ENCODE measurements at places on chromosomes 1 and 21.

- DNase-seq: no peak
Observed at GRCh38 chr1:10561497-10561896, 86.7 kb downstream of the PEX14 start.

DNA sequence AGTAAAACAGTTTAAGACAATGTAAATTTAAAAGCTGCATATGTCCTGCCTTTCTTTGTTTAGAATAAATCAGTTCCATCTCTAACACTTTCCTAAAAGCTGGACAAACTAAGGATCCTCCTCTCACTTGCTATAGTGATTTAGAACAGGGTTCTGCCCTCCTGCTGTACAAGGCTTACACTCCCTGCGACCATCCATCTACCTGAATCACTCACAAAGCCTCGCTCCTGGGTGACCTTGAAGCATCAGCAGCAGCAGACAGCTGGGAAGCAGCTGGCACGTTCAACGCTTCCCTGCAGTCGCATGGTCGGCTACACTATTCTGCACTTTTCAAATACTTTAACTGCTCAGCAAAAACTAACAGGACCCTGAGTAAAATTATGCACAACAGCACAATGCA is 128.0 kb downstream of the NTPCR start:
- DNase-seq: no peak

DNA sequence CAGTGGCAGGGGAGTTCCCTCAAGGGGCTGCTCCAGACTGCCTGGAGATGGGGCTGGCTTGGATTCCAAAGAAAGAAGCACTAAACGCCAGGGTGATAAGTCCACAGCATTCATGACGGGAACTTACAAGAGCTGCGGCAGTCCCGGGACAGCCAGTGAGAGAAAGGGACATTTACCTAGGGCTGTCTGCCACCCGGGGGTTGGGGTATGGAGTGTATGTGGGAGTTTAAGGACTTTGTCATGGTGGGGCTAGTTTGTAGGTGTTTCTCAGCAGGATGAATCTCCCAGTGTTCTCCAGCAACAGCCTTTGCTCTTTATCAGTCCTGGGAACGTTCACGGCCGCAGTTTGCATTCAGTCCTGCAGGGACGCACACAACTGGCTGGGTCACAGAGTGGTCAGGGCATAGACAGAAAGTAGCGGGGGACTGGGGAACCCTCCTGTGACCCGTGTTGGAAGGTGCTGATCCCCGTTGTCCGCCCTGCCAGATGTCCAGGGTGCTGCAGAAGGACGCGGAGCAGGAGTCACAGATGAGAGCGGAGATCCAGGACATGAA is 41.4 kb upstream of the HMGN1 start:
- no peak for DNase-seq

- no peak for DNase-seq
Observed at GRCh38 chr1:5798151-5798730, 194.0 kb downstream of the NPHP4 start.

GRCh38 chr21:35026617-35027562 is 22.2 kb downstream of the RUNX1 start:
- peak; percentile 69 for DNase-seq

GRCh38 chr1:213737398-213738035 is 250.3 kb upstream of the PROX1 start:
- peak; percentile 66 for DNase-seq

DNA sequence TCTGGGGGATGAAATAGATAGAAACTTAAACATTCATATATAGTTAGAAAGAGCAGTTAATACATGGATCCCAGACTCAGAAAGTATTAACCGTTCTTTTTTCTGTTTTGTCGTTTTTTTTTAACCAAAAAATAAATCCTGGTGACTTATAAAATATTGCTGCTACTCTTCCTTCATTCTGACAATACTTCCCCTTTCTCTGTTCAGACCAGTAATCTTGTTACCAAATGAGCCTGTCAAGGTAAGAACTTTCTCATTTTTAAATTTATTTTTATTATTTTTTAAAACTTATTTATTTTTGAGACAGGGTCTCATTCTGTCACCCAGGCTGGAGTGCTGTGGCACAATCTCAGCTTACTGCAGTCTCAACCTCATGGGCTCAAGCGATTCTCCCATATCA is 13.7 kb downstream of the PTPN22 start:
- DNase-seq: no peak

DNA sequence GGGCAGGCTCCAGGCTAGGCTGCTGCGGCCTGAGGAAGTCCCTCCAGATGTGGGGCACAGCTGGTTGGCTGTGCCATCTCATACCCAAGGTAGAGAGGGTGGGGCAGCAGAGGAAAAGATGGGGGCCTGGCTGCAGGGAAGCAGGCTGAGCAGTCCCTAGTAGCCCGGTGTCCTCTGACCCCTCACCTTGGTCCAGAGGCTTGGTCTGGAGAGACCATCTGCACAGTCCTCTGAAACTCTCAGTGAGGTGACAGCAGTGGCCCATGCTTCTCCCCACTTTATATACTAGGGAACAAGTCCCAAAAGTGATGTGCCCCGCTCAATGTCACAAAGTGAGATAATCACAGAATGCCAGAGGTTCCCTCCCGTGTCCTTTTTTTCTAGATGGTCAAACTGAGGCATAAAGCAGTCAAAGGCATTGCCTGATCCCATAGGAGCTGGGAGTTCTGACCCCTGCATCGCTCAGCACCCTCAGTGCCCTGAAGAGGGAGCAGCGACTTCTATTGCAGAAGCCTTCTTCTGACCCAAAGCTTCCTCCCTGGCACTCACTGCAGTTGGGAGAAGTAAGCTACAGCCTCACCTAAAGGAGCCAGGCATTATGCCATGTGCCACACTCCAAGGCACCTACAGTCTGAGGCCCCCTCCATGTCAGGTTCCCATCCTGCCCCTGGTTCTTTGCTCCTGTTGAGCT is 45.5 kb downstream of the TRABD2B start:
- DNase-seq: no peak

- DNase-seq: no peak
Observed at GRCh38 chr1:29800522-29800956, 564.2 kb downstream of the PTPRU start.

DNA sequence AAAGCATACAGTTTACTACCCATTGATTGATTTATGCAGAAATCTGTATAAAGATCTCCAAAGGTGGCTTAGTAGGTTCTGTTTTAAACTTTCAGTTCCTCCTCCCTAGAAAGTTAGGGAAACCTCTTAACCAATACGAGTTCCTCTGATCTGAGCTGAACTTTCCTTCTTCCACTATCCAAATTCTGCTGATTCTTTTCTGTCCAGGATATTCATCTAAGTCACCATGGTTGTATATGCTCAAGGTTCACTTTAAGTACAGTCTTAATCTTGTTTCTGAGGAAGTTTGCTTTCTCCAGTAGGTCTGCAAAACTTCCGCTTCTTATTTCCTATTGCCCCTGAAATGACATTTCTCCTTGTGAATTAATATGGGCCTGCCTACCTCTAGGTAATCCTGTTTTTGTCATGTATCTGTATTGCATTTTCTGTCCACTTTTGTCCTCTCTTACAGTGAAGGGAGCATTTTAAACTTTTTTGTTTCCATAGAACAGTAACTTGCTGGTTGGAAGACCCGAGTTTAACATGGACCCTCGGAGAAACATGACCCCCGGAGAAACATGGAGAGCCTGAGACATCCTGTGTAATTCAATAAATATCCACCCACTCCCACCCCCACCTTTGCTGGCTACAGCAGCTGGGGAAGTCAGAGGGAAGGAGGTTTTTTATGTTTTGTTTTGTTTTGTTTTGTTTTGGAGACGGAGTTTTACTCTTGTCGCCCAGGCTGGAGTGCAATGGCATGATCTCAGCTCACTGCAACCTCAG is 16.7 kb upstream of the TUT4 start:
- no peak for DNase-seq

DNA sequence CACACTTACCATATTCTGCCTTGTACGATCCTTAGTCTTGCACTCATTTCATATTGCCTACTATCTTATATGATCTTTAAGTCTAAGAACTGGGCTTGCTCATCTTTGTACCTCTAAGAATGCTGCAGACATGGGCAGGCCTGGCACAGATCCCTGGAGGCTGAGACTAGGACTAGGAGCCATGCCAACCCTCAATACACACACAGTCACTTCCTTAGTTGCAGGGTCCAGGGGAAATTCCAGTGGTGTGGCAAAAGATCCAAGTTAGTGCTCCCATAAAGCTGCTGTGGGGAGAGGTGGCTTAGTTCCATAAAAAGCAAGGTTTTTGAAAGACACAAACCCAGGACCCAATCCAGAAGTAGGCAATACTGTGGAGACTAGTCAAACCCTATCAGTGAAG is 59.9 kb downstream of the CYYR1 start:
- no peak for DNase-seq

GRCh38 chr21:42991992-42992740 is 17.8 kb downstream of the PKNOX1 start:
- DNase-seq: no peak

DNA sequence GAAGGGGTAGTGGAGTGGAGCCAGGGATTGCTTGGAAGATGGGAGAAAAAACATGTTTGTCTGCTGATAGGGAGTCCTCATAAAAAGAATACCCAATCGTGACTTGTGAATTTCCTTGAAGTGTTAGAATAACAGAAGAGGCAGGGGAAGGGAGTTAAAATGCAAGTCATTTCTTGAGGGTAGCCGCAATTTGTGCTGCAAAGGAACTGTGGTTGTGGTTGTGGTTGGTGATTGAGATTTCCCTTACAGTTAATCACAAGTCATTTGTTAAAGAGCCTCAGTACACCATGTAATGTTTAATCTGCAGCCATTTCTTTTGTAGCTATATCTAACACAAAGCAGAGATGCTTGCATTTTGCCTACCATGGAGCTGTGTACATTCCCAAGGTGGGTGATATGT is 38.5 kb upstream of the EGLN1 start:
- no peak for DNase-seq

DNA sequence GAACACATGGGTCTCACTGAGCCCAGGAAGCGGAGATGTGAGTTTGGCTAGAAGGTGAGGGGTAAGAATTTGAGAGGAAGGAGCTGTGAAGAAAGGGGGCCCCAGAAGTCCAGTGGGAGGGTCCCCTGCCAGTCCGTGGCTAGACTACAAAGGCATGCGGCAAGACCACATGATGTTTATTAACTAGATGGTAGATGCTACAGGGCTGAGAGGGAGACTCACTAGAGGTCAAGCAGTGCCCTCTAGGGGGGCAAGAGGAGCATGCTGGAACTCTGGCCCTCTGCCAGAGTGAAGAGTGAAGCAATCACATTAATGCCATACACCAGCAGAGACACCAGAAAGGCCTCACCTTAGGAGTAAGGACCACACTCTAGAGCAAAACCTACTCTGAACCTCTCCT is 12.2 kb downstream of the KIAA0319L start:
- DNase-seq: no peak

- no peak for DNase-seq
Observed at GRCh38 chr1:68521286-68521685, 24.4 kb upstream of the DEPDC1 start.

DNA sequence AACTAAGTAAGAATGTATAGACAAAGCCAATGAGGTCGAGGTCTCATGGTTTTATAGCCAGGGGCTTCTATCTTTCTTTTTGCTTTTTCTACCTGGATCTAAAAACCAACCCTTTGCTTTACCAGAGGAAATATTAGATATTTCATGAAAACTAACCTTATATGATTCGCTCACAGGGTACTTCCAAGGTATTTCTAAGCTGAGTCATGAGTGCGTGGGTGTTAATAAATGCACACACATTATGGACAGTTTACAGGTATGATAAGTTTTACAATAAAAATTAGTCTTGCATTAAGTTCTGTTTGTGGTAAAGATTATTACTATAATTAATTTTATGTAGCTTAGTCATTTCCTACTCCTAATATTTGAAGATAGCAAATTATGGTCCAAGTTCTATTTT is 217.2 kb downstream of the CHRM3 start:
- DNase-seq: no peak

GRCh38 chr1:26469558-26469957 is 2.7 kb upstream of the HMGN2 start:
- DNase-seq: no peak

DNA sequence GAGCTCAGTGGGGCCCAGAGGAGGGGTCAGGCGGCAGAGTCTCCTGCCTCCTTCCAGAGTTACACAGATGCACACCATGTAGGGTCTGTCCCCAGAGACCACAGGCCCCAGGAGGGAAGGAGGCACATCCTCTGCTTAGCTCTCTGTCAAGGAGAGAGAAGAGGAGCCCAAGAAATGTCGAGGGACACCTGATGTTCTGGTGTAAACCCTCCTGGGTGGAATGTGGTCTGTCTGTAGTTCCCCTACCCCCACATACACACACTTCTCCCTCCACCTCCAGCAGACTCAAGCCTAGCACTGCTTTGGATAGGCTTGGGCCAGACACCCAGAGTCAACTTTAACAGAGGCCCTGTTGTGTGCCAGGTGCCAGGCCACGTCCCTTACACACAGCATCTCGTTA is 34.2 kb downstream of the KIF21B start:
- DNase-seq: no peak

DNA sequence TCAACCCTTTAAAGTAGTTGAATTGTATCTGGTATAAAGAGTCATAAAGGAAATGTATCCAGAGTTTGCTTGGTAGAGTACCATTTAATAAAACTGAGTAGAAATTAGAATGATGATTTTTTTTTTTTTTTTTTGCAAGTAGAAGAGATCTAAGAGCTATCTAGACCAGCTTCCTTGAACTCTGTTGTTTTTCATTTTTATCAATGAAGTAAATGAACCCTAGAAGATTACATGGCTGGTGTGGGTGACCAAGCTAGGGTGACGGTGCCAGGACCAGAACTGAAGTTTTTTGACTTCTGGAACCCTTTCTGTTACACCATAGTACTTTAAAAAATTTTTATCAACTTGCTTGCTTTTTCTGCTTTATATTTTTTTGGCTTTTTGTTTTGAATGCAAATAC is 36.9 kb downstream of the MACO1 start:
- no peak for DNase-seq

- no peak for DNase-seq
Observed at GRCh38 chr1:35488336-35488735, 68.9 kb downstream of the KIAA0319L start.

DNA sequence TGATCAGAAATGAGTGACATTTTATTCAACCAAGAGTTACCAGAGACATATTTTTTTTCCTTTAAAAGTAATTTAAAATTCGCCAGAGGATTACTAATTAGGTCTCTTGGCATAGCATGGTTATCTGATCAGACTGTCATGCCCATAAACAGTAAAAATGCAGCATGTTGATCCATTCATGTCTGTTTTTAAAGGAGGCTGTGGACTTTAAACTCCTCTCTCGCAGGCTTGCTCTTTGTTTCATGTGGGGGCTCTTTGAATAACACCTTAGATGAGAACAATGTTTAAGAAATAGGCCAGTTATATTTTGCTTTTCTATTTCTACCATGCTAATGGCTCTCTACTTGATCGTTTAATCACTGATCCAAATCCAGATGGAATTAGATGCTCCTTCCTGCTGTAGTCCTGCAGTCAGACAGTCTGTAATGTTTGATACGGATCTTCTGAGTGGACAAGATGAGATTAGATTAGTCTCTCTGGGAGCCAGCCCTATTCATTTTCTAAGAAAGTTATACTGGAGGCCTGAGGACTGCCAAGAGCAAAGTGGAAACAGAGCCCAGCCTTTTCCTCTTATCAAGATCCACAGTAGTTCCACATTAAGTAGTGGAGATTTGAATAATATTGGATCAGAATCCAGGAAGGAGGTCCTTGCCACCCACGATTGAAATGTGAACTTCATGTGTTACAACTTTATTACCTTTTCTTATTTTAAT is 197.4 kb downstream of the HS2ST1 start:
- no peak for DNase-seq
